ENCODE measurements at places on chromosomes 6 and 20. TPM values are rescaled to one million over a fixed set of nuclear protein-coding genes. Genes with fewer than 3 reads are reported as not detected.

PNLDC1 gene
- polyA plus RNA-seq, result 0.25 TPM

EPB41L2 gene
- 139 TPM for polyA plus RNA-seq

MCM8 gene
- polyA plus RNA-seq, result 11.6 TPM

MLIP gene
- 0.94 TPM for polyA plus RNA-seq

FLRT3 gene
- polyA plus RNA-seq, result 179 TPM

HCRTR2 gene
- polyA plus RNA-seq, result 0.19 TPM

BNIP5 gene
- polyA plus RNA-seq, result 0.20 TPM

TRIM15 gene
- polyA plus RNA-seq, result 0.28 TPM

C6orf141 gene
- polyA plus RNA-seq, result 0.61 TPM

KIAA1755 gene
- polyA plus RNA-seq, result 2.9 TPM

PCIF1 gene
- 47.1 TPM for polyA plus RNA-seq

E2F1 gene
- polyA plus RNA-seq, result 11.4 TPM

BFSP1 gene
- 4.5 TPM for polyA plus RNA-seq

GRCh38 chr20:53611449-53611894 lies 17.8 kb upstream of the ZNF217 start:
- DNase-seq, result no peak

- no peak for DNase-seq
Measured at GRCh38 chr6:10487668-10488327, 33.4 kb upstream of the GCNT2 start.

DNA sequence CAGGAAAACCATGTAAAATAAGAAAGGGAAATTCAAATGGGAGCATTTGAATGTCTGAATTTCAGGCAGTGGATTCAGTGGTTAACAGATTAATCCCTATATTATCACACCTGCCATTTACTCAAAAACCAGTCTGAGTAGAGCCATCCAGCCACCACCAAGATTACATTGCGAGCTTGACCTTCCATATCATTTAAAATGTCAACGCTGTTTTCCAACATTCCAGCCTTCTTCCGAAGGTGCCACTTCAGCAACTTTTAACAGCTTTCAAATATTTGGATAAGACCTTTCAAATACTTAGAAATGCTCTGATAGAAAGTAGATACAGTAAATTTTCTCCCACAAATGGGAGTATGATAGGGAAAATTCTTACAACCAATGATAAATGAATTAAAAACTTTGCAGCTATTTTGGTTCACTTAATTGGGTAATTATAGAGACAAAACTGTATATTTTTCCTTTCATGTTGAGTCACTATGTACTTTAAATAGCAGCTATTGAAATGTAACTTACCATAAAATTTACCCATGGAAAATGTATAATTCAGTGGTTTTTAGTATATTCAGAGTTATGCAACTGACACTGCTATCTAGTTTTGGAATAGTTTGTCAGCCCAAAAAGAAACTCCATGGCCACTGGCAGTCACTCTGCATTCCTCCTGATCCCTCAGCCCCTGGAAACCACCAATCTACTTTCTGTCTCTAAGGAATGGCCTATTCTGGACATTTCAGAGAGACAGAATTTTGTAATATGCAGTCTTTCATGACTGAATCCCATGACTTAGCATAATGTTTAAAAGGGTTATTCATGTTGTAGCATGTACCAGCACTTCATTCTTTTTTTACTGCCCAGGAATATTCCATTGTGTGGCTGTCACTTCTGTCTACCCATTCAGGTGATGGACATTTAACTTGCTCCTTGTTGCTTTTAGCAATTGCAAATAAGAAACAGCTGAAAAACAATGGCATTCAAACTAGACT lies 21.5 kb downstream of the EZR start:
- no peak for DNase-seq

- no peak for DNase-seq
Measured at GRCh38 chr20:60246751-60247150, 288.5 kb downstream of the CDH26 start.

GRCh38 chr20:57876163-57876562 lies 166.3 kb upstream of the PMEPA1 start:
- no peak for DNase-seq

GRCh38 chr6:48951917-48952316 lies 511.1 kb downstream of the MMUT start:
- DNase-seq, result no peak

DNA sequence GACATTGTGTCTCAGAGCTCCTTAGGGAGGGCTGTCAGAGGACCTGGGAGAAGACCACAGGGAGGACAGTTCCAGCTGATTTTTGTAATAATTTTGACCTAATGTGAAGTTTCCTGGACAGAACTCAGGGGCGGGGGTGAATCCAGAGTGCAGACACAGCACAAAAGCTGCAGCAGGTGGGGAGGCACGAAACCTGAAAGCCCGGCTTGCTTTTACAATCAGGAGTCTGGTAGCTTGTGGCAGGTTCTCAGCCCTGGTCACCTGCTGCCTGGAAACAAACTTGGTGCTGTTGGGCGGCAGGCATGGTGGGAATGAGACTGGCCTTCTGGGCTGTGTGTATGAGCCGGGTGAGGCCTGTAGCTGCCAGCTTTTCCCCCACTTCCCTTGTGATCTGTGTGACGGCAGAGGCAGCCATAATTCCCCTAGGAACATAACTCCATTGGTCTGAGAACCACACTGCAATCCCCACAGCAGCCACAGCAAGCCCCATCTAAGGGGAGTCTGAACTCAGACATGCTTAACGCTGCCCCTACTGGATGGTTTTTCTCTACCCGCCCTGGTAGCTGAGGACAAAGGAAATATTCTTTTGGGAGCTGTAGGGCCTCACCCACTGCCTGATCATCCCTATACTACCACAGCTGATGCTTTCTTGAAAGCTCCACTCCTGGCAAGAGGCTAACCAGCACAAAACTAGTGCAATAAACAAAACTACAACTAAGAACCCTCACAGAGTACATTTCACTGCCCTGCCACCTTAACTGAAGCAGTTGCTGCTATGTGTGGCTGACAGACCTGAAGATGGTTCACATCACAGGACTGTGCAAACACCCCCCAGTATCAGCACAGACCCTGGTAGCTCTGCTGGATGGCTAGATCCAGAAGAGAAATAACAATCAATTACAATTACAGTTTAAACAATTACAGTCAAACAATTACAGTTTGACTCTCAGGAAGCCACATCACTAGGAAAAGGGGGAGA lies 1055.1 kb upstream of the GJE1 start:
- no peak for DNase-seq

- no peak for DNase-seq
Measured at GRCh38 chr6:48615041-48615440, 504.0 kb upstream of the PTCHD4 start.

GRCh38 chr6:20870493-20870892 lies 336.2 kb downstream of the CDKAL1 start:
- DNase-seq, result no peak

GRCh38 chr6:135270676-135271536 lies 89.8 kb downstream of the MYB start:
- DNase-seq, result no peak

DNA sequence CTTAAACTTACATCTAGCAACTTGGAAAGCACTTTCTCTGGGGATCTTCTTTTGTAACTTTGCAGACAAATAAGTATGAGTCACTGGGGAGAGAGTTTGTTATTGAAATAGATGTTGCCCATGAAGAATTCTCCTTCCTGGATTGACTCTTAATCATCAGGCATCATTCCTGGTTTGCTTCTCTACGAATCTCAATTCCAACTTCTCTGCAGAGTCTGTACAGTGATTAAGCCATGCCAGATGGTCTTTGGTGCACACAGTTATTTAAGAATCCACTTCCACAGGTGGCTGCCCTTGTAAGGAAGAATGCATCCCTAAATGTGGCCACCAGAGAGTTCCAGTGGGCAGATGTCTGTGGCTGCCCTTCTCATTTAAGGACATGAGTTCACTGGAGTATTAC lies 25.7 kb downstream of the MYCT1 start:
- DNase-seq, result no peak

GRCh38 chr6:16844183-16844582 lies 82.9 kb upstream of the ATXN1 start:
- DNase-seq, result no peak

DNA sequence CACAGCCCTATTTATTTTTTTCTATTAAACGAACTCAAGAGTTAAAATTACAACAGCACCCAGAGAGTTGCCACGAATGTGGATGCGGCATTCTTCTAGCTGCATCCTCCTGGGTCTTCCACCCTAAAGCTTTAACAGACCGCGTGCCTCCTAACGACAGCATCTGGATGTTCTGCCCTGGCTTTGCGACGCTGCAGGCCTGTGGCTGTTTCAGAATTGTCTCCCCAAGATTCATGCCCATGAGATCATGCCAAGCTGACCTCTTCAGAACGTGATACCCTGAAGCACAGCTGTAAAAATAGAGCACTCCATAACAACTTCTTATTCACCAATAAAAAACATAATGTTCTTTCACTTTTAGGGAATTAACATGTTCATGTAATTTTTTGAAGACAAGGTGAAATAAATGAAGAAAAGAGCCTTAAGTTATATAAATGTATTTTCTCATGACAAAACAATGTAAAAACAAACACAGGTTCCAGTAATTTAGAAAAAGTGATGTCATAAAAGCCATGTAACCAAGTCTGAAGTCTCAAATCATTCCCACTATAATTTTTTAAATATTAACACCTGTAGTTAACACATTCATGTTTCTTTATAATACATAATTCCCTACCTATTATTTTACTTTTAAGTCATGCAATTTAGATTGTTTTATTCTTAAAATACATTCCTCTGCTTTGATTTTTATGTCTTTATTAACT lies 26.5 kb downstream of the HIVEP2 start:
- DNase-seq, result no peak

DNA sequence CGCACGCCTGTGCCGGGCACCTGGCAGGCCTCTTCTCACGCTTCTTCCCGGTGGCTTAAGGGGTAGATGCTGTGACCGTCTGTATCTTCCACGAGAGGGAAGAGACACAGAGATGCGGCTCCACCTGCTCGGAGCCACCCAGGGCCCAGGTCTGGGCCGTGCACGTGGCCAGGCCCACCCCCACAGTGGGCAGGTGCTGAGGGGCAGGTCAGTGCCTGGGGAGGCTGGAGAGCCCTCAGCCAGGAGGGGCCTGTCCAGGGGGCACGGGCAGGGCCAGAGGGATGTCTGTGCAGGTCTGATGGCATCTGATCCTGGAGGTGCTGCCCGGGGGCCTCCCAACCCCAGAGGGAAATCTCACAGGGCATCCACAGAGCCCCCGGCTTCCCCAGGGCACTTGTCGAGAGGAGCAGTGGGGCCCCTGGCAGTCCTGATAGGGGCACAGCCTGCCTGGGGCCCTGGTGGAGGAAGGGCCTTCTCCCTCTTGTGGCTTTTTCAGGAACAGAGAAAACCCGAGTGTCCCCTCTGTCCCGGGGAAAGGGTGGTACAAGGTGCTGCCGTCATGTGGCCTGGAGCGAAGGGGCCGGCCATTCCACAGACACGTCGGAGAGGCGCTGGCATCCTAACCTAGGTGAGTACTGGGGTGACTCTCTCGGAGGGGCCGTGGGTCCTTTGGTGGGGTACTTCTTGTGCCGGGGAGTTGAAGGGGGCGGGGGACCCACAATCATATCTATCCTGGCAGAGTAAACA lies 50.2 kb upstream of the CHRNA4 start:
- DNase-seq, result no peak

- no peak for DNase-seq
Measured at GRCh38 chr6:88386167-88386566, 220.0 kb upstream of the CNR1 start.

- no peak for DNase-seq
Measured at GRCh38 chr20:42123981-42124473, 505.9 kb upstream of the CHD6 start.

DNA sequence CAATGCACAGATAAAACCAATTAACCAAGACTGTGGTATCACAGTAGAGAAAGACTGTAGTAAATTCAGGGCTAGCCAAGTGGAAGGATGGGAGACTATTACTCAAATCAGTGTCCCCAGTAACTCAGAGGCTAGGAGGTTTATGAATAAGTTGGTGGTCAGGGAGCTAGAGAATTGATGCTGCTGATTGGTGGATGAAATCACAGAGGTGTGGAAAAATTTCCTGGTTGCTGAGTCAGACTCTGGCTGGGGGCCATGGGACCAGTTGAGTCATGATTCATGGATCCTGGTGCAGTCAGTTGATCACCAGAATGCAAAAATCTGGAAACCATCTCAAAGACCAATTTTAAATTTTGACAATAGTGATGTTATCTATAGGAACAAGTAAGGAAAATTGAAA lies 555.9 kb downstream of the C6orf118 start:
- DNase-seq, result no peak

- DNase-seq, result no peak
Measured at GRCh38 chr6:12422848-12423247, 132.7 kb downstream of the EDN1 start.

- no peak for DNase-seq
Measured at GRCh38 chr6:169618526-169619490, 83.0 kb downstream of the WDR27 start.

GRCh38 chr6:134182528-134182927 lies 130.1 kb upstream of the SLC2A12 start:
- no peak for DNase-seq

GRCh38 chr20:11255860-11256259 lies 582.1 kb upstream of the JAG1 start:
- DNase-seq, result no peak
